CD8-positive, alpha-beta T cell (primary cell): ENCODE measurements at places on chromosomes 1 and 21.

GRCh38 chr1:179177182-179177581 lies 52.3 kb downstream of the ABL2 start:
- no peak for DNase-seq

GRCh38 chr1:2867861-2868260 lies 66.4 kb upstream of the TTC34 start:
- DNase-seq, result no peak

DNA sequence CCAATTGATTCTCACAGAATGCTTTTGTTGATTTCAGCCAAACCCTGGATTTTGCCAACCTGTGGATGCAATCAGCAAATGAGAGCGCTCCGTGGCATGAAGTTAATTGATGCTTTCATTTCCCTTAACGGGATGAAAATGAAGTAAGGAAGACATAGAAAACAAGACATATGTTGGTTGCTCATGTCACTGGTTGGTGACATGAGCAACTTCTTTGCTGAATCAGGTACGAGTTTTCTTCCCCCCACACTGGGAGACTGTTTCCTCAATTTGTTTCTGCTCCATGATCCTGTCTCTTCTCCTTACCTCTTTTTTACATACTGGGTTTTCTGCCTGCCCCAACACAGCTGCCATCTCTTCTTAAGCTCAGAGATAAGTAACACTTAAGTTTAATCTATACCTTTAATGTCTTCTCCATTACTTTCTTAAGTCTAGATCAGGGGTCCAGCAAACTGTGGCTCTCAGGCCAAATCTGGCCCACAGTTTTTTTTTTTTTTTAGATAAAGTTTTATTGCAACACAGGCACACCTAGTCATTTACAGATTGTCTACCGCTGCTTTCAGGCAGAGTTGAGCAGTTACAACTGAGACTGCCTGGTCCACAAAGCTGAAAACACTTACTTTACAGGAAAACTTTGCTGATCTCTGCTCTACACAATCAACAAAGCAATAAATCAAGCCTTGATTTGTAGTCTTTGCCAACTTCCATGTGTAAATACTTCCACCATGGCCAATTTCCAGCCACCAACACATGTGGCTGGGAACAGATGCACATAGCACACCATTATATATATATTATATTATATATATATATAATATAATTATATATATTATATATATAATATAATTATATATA lies 13.3 kb downstream of the GPR157 start:
- no peak for DNase-seq

- DNase-seq, result no peak
These were observed 31.1 kb upstream of the LRRN2 start for GRCh38 chr1:204716660-204717059.

DNA sequence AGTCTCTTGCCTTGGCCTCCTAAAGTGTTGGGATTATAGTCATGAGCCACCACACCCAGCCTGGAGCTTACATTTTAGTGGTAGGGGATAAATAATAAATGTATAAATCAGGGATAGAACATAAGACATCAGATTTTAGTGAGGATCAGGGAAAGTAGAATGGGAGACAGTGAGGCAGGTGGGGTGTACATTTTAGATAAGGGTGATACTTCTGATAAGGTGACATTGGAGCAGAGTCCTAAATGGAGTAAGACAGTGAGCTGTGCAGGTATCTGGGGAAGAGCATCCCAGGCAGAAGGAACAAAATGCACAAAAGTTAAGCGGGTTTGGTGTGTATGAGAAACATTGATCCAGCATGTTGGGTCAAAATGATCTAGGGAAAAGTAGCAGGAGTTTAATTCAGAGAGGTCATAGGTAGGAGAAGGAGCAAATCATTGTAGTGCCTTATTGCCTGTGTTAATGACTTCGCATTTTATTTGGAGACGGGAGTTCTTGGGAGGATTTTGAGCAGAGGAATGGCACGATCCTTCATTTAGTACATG lies 11.1 kb downstream of the EPB41 start:
- no peak for DNase-seq

DNA sequence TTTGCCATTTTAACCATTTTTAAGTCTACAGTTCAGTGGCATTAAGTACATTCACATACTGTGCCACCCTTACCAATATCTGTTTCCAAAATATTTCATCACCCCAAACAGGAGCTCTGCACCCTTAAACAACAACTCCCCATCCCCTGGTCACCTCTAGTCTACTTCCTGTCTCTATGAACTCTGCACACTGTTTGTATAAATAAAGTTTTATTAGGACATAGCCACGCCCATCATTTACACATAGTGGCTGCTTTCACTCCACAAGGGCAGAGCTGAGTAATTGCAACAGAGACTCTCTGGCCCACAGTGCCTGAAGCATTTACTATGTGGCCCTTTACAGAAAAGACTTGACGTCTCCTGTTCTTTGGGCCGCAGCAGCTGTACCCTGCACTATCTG lies 30.1 kb downstream of the KCNAB2 start:
- no peak for DNase-seq

GRCh38 chr1:44808938-44809917 lies 905 bp downstream of the BTBD19 start:
- peak; percentile 75 for DNase-seq

- no peak for DNase-seq
These were observed 22.8 kb downstream of the KIAA1614 start for GRCh38 chr1:180935326-180936109.

GRCh38 chr21:45833414-45833813 lies 148.2 kb upstream of the COL6A1 start:
- no peak for DNase-seq

GRCh38 chr1:119147661-119148090 lies 7.2 kb upstream of the WARS2 start:
- no peak for DNase-seq

- no peak for DNase-seq
These were observed 4.3 kb downstream of the ADAMTSL4 start for GRCh38 chr1:150553392-150554085.

- DNase-seq, result no peak
These were observed 334.2 kb upstream of the SNX7 start for GRCh38 chr1:98327220-98327861.

GRCh38 chr1:198467907-198468306 lies 72.6 kb downstream of the ATP6V1G3 start:
- DNase-seq, result no peak

DNA sequence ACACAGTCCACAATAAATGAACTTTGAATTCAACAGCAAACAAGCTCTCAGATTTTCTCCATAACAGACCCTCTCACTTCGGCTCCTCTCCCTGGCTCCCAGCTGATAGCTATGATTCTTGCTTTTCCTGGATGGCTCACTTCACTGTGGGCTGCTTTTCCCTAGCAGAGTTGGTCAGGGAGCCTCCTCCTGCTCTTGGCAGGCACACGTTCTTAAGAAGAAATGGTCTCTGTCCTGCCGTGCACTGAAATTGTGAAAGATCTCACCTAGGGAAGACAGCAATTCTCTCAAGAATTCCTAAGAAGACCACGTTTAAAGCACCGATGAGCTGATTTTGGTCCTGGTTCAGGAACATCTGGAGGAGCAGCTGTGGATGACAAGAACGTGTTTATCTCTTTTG lies 148.5 kb upstream of the KCNK2 start:
- no peak for DNase-seq

GRCh38 chr1:75937034-75937433 lies 4.8 kb upstream of the ASB17 start:
- DNase-seq, result no peak

GRCh38 chr1:33268927-33269610 lies 12.8 kb downstream of the ZNF362 start:
- no peak for DNase-seq

GRCh38 chr1:224193319-224193966 lies 10.4 kb downstream of the DEGS1 start:
- no peak for DNase-seq

GRCh38 chr1:156815307-156815826 lies 1.3 kb downstream of the SH2D2A start:
- peak; percentile 46 for DNase-seq

GRCh38 chr1:1084372-1085170 lies 10.5 kb upstream of the RNF223 start:
- DNase-seq, result no peak

DNA sequence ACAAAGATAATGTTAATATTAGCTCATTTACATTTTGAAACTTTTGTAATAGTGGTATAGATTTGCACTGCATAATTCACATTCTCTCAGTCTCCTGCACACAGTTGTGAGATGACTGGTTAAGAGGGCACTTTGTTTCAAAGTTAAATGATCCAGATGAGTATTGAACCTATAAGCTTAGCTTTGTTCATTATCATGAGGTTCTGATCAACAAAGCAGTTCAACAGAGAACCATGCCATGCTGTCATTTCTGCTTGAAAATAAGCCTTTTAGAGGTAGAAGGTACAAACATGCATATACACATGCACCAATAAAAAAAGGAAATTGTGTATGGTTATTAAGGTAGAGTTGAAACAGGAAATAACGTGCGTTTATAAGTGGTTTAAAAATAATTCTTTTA lies 4.8 kb downstream of the RAP1A start:
- no peak for DNase-seq

GRCh38 chr1:224780736-224781135 lies 148.7 kb upstream of the DNAH14 start:
- DNase-seq, result no peak

- DNase-seq, result no peak
These were observed 59.1 kb downstream of the GLUL start for GRCh38 chr1:182332261-182333060.

DNA sequence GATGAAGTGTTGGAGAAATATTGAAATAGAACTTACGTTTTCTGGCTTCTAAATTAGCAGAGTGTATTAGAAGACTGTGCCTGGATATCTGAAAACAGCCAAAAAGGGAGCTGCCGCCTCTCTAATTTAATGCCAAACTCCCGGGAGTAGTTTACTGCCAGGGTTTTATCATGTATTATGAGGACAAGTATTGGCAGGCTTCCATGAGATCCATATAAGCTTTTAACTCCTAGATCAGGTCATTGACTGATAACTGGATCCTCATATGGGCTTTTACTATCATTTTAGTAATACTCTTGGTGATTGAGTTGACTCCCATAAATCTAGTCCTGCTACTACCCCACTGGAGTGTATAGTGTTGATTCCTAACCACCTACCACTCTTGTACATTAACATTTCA lies 178.4 kb upstream of the CXADR start:
- DNase-seq, result no peak

DNA sequence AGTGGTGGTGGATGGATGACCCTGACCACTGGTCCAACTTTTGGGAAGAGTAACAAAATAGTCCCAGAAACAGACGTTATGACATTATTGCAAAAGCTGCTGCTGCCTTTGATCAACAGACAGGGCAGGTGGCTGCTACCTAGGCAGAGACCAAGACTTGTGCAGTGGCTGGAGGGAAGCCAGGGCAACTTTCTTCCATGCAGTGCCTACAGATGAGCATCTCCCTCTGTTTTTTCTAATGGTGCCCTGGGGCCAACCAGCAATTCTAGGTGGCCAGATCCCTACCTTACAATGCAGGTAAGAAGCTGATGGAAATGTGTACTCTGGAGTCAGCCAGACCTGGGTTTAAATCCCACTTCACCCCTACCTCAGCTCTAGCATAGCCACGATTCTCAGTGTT lies 283.1 kb upstream of the POU3F1 start:
- no peak for DNase-seq

- DNase-seq, result no peak
These were observed 1844.7 kb downstream of the NCAM2 start for GRCh38 chr21:22842875-22843274.

DNA sequence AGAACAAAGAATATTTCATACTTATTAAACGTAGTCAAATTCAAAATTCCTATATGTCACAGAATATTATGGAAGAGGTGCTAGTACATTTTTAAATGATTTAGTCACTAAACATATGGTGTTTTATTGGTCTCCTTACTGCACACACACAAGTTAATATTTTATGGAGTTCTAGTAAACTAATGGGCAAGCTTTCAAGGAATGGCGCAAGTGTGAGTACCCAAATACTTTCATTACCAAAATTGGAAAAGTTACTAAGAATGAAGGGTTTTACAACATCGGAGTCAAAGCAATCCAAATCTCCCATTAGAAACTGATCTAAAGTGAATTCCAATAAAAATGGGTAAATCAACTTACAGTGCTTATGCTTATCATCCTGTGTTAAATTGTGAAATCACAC lies 921.9 kb downstream of the ADGRL2 start:
- no peak for DNase-seq

- DNase-seq, result no peak
These were observed 4.4 kb upstream of the TMEM125 start for GRCh38 chr1:43265431-43265830.

GRCh38 chr1:74415935-74416334 lies 96.5 kb downstream of the LRRC53 start:
- DNase-seq, result no peak

DNA sequence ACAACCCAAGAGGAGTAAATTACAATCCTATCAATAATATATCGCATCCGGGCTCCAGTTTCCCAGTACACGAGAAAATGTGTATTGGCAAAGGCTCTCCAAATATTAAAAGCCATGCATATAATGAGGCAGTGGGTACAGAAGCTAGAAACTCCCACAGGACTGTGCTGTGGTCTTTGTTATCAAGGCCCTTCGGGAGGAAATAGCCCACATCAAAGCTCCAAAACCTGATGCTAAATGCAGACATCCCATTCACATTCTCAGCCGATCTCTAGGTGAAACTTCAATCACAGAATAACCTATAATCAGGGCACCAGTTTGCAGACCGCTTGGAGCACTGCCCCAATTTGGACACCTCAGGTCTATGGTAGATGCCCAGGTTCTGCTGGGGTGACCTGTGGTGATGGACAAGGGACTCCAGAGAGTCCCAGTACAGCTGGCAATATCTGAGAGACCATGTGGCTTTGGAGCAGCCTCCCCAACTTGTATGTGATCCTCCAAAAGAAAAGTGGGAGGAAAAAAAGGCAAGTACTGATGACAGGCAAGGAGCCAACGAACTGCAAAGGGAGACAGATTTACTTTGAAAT lies 148.8 kb upstream of the CAMK1G start:
- no peak for DNase-seq

DNA sequence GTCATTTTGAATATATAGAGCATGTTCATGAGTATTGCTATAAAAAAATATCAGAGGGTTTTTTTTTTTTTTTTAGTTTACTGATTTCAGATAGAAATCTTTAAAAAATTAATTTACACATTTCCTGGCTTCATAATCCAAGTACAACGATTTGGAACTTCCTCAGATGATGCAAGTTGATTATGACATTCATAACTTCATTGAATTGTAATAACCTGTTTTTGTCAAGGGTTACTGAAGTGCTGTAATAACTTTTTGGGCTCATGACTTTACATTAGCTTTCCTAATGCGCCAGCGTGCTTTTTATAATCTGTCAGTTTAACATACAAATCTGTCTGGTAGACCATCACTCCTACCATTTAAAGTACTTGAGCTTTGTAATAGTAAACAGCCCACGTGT lies 81.3 kb downstream of the SASS6 start:
- DNase-seq, result no peak

- DNase-seq, result no peak
These were observed 3.6 kb upstream of the SMPDL3B start for GRCh38 chr1:27931184-27931583.

DNA sequence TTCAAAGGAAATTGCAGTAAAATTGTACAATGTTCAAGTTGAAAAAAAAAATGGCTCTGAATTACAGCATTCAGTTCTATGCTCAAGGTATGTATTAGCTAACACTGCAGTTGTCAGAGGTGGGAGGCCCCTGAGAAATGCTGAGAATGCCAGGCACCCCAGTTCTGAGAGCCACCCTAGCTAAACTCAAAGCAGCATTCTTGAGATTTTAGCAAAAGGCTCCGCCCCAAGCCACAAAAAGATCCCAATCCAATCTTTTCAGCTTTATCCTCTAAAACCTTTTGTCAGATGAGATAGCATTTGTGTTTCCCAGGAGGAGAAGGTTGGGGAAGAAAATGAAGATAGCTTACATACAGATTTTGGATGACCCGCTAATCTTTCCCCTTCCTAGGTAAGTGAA lies 68.8 kb downstream of the SMYD2 start:
- no peak for DNase-seq
